ENCODE measurements at places on chromosomes 3 and 15.

GRCh38 chr3:141078200-141078599, 27.1 kb downstream of the SPSB4 start:
- DNase-seq: no peak

- no peak for DNase-seq
Observed at GRCh38 chr3:69761896-69762767, 22.9 kb downstream of the MITF start.

DNA sequence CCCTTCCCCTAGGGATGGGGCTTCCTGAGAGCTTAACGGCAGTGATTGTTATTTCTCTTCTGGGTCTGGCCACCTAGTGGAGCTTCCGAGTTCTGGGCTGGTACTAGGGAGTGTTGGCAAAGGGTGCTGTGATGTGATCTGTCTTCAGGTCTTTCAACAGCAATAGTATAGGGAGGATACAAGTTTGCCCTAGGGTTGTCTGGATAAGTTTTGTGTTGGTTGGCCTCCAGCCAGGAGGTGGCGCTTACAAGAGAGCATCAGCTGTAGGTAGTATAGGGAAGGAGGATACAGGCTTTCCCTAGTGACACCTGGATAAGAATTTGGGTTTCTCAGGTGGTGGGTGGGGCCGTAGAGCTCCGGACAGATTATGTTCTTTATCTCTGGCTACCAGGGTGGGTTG, 19.2 kb upstream of the CPOX start:
- no peak for DNase-seq

DNA sequence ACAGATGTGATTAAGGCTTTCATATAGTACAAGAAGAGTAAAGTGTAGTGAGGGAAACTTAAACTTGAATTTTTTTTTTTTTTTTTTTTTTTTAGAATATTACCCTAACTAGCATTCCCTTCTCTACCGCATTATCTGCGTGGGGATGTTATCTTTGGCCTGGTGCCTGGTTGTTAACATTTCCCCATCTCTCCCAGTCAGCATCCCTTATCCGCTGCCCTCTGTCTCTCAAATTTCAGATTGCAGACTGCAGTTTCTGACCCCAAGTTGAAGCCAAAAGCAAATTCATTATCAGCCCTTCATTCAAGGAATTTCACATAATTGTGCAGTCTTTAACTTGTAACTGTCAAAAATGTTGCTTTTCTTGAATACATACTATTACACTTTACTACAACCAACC, 353.0 kb downstream of the PLOD2 start:
- no peak for DNase-seq

- peak; percentile 48 for DNase-seq
Observed at GRCh38 chr15:45093622-45094357, 20.2 kb downstream of the DUOX2 start.

GRCh38 chr3:109943181-109943580, 605.8 kb upstream of the DPPA4 start:
- no peak for DNase-seq

GRCh38 chr3:108099679-108100428, 9.0 kb upstream of the CD47 start:
- DNase-seq: no peak

DNA sequence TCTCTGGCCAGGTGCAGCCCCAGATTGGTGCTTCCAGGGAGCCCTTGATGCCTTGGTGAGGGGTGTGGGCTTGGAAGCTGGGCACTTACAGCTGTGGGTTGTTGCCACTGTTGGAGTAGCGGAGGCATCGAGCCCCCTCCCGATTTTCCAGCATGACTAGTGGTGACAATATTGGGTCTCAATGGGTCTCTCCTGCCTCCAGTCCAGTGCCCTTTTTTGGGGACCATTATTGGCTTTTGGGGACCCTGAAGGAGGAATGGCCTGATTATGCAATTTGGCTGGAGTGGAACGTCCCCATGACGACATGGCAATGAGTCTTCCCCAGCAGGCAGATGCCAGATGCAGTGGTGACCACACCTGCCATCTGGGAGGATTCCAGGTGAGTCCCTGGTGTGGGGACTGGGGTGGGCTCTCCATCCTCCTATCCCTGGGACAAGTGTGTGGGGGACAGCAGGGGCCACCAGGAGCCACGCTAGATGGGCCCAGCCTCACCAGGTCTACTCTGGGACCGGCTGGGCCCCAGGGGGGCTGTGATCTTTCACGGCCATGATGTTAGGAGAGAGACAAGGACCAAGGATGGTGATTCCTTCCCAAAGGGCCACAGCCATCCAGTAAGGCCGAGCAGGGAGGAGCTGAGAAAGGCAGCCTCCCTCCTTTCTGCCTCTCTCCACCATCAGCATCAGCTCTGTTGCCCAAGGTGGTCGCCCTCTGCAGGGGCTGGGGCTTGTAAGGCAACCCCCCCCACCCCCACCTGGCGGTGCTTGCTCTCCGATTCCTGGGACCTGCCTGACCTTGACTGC, 196.8 kb downstream of the GOLGA6L6 start:
- DNase-seq: no peak

DNA sequence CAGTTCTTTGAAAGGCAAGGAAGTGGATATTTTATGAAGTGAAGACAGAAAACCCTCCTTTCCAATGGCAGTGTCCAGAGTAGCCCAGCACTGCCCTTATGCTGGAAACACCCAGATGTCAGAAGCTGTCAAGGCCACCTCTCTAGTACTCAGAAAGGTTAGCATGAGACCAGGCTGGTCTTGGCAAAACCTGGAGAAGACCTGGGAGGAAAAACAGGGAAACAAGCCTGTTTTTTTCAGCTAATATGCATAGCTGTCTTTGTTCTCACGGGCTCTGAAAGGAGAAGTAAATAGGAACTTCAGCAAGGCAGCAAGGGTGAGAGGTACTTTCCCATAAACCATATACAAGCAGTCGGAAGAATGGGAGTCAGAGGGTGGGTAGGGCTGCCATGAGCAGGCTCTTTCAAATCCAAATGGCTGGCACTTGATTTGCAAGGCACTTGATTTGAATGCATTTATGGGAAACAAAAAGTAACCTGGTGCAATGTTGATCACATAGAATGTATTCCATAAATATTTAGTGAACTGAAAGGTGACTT, 55.8 kb downstream of the HEG1 start:
- no peak for DNase-seq

GRCh38 chr3:8303466-8303865, 198.2 kb upstream of the LMCD1 start:
- no peak for DNase-seq

- no peak for DNase-seq
Observed at GRCh38 chr3:137035631-137036030, 77.8 kb downstream of the IL20RB start.

DNA sequence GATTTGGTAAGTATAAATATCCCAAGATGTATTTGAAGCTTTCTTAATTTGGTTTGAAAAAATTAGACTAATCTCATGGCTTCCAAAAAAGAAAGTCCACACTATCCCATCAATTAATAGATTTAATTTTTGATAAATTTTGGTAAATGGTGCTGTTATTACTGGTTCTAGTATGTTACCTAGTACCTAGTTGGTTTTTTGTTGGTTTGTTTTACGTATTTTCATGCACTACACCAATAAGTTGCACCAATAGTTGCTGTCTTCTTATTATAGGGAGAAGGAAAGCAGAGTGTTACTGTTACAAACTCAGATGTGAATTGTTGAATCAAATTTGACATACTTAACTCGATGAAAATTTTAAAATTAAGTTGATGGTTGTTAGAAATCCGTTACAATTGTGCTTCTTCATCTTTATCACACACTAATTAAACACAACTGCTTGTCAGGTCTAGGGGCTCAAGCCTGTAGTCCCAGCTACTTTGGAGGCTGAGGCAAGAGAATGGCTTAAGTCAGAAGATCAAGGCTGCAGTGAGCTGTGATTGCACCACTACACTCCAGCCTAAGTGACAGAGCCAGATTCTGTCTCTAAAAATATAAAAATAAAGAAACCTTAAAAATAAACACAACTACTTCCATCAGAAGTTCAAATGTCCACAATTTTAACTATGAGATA, 23.1 kb upstream of the MBNL1 start:
- no peak for DNase-seq

DNA sequence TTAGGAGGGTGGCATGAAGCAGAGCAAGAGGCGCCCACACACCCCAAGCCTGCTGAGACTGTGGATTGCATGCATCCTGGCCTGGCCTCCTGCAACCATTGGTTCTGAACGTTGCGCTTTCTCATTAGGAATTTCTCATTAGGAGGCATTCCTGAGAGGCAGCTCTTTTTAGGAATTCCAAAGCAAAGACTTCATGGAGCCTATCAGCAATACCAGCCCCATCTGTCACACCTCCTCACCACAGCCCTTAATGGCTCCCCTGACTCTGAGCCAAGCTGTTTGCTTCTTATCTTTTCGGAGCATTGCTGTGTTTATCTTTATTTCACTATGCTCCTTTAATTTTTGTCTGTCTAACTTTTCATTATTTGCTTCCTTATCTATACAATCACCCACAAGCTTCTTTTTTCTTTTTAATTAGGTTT, 226.9 kb downstream of the CACNA2D3 start:
- no peak for DNase-seq

DNA sequence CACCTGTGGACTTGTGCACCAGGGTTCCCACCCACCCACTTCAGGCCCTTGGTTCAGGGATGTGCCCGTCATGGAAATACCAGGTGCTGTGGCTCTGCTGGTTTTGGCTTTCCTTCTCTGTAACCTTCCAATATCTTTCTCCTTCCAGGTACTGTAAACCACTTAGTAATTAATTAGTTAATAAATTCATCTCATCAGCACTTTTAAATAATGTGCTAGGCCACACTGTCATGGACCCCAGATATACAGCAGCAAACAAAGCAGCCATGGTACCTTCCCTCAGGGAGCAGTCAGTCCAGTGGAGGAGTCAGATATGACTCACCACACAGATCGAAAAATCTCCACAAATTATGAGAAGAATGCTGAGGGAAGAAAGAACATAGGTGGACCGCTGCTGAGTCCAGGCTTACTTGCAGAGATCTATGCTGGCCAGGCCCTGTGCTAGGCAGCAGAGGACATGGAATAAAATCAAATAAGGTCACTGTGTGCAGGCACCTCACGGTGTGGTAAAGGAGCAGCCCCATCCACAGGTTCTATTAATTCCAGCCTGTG, 6.8 kb upstream of the GATA2 start:
- DNase-seq: no peak

DNA sequence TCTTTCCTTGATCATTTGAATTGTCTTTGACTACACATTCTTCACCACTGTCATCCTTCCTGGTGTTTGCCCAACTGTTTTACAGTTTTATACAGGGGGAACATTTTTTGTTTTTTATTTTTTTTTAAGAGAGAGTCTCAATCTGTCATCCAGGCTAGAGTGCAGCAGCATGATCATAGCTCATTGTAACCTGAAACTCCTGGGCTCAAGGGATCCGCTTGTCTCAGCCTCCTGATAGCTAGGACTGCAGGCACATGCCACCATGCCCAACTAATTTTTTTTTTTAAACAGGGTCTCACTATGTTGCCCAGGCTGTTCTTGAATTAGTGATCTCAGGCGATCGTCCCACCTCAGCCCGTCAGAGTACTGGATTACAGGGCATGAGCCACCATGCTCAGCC, 222.6 kb downstream of the BBX start:
- no peak for DNase-seq

DNA sequence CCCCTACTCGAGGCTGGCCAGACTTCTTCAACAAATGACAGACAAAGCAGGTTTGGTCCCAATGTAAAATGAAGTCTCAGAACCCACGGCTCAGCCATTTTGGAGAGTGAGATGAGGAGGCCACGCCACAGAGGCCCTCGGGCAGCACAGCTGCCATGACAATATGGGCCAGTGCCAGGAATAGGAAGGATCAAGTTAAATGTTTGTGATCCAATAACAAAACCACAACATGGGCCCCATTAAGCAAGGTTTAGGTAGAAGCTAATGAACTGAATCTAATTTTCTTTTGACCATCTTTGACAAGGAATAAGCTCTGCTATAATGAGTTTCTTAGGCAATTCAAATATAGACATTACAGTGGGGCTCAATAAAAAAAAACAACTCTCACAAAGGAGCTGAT, 52.6 kb downstream of the RFTN1 start:
- DNase-seq: no peak

- no peak for DNase-seq
Observed at GRCh38 chr15:57691082-57691481, 15.4 kb upstream of the POLR2M start.

- DNase-seq: no peak
Observed at GRCh38 chr3:157445857-157446256, 9.2 kb downstream of the PTX3 start.

- DNase-seq: no peak
Observed at GRCh38 chr3:43215663-43216275, 70.6 kb upstream of the SNRK start.

DNA sequence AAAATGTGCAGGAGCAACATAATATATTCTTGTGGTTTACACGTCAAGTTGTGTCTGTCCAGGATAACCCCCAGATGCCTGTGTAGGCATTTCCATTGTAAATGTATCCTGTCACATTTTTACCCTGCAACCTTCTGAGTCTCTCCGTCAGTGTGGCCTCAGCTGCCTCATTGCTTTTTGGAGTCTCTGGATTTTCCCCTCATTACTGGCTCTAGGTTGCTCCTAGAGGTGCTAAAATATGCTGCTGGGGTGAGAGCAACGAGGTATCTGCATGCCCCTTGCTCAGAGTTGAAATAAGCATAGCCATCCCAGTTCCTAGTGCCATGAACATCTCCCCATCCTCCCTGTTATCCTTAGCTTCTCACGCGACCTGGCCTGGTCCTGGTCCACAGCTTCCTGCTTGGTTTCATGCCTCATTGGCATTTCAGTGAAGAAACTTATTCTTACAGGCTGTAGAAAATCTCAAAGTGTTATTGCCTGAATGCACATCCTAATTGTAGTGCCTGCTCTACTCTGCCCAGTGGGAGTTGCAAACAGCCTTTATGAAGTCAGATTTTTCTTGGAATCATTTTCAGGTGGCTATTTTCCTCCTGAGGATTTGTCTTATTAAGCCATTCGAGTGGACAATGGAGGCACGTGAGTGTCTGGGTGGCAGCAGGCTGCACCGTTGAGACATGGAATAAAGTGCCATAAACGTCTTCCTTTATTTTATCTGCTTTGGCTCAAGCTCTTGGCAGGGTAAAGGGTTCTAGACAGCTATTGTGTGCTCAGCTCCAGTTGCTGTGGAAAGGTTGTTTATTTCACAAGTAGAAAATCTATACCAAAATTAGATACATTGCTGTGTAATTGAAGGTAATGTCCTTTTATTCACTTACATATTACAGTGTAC, 33.2 kb downstream of the OXNAD1 start:
- no peak for DNase-seq

GRCh38 chr3:112005091-112005672, 6.5 kb downstream of the TAGLN3 start:
- no peak for DNase-seq

DNA sequence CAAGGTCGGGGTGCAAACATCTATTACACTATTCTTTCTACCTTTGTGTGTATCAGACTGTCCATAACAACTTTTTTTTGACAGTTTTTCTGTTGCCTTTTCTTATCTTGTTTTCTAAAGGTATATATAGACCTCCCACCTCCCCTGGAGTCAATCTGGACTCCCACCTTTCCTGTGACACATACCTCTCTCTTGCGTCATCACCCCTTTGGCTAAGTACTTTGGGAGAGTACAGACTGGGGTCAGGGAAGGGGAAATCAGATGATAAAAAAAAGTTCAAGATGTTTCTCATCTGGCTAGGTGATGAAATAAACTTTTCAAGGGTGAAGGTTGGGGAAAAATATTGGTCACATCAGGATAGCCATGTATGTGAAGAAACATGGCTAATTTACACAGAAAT, 17.2 kb downstream of the TSPAN3 start:
- no peak for DNase-seq

- DNase-seq: no peak
Observed at GRCh38 chr3:66355394-66355793, 134.6 kb downstream of the SLC25A26 start.

Measured in ascending aorta (tissue), 2 donors.